T47D (cell line): ENCODE measurements at places on chromosomes 13 and 19.

- DNase-seq, result no peak
Observed at GRCh38 chr19:12596927-12597548, 13.6 kb downstream of the ZNF490 start.

- DNase-seq, result no peak
Observed at GRCh38 chr13:73335210-73335609, 276.4 kb downstream of the KLF5 start.

GRCh38 chr13:29583073-29583785 lies 12.3 kb downstream of the SLC7A1 start:
- DNase-seq, result no peak

DNA sequence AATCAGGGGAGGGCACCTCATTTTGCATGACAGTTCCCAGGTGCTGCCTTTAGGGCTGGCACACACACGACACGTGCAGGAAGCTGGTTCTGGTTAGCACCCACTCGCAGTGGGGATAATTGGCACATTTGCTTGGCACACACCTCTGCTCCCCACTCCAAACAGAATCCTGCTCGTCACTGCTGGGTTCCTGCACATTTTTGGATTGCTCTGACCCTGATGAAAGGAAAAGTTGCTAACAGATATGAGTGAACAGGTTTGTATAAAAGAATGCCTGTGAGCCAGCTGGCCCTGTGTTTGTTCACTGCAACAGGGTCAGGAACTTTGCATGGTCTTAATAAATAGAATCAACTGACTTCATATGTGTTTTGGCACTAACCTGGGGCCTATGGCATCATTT lies 1500.4 kb downstream of the EFNB2 start:
- no peak for DNase-seq

- no peak for DNase-seq
Observed at GRCh38 chr19:10109528-10109927, 2.0 kb upstream of the P2RY11 start.

- DNase-seq, result no peak
Observed at GRCh38 chr13:27572234-27572901, 48.0 kb downstream of the LNX2 start.

GRCh38 chr13:33328701-33329100 lies 43.1 kb upstream of the STARD13 start:
- no peak for DNase-seq

GRCh38 chr13:93234459-93234858 lies 7.9 kb downstream of the GPC6 start:
- no peak for DNase-seq

DNA sequence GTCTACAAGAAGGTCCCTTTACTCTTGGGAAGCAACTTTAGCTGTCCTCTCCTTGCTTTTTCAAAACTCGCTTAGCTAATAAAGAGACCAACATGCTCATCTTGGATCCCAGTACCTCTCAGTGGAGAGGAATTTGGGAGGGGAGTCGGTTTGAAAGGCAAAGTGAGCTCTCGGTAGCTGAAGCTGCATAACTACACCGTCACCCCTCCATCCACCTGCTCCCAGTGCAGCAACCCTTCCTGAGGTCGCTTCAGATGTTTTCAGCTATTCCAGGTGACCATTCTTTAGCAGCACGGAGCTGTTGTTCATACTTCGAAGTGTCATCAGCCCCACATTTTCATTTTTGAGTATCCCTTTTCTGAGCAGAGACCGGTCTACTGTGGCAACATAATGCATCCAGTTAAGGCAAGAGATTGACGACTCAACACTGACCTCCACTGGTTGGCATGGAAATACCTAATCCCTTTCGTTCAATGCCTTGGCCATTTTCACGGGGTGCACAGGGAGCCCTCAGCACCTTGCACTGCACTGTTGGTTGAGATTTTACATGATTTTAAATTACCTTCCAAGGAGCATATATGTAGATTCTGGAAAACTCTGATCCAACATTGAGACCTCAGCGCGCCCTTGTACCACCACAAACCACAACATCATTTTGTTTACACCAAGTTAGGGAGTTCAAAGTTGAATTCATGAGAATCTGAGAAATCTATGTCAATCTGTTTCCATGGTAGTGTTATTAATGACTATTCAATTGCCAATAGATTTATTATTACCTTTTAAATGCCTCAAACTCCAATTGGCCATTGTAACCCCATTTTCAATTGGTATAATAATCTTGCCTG lies 42.2 kb downstream of the DLEU7 start:
- peak; percentile 16 for DNase-seq

DNA sequence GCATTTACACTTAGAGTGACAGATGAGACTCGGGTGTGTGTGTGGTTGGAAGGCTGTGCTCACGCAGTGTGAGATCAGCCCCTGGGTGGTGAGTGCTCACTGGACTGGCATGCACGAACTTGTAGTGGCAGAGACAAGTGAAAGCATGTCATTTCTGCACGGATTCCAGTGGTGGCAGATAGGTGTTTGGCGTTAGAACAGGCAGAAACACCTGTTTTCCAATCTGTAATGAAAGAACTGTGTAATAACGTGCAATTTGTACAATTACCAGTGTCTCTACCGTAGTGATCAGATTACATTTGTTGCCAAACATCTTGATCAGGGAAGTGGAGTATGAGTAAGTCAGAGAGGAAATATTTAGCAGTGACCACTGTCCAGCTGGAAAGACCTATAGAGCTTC lies 8.2 kb downstream of the LAMP1 start:
- DNase-seq, result peak; percentile 37

DNA sequence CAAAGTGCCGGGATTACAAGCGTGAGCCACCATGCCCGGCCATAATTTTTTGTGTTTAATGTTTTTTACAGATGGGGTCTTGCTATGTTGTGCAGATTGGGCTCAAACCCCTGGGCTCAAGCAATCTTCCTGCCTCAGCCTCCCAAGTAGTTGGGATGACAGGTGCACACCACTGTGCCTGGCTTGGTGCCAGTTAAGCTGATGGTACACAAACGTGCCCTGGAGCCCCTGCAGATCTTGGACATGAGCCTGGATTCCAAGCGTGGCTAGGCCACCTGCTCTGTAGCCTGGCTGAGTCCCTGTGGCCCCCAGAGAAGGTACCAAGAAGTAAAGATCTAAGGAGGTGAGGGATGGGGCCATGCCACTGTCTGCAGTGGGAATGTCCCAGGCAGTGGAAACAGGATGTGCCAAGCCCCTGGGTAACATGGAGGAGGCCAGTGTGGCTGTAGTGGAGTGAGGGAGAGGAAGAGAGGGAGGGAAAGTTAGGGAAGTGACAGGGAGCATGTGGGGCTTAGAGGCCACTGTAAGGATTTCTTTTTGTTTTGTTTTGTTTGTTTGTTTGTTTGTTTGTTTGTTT lies 7.0 kb downstream of the PRODH2 start:
- no peak for DNase-seq

DNA sequence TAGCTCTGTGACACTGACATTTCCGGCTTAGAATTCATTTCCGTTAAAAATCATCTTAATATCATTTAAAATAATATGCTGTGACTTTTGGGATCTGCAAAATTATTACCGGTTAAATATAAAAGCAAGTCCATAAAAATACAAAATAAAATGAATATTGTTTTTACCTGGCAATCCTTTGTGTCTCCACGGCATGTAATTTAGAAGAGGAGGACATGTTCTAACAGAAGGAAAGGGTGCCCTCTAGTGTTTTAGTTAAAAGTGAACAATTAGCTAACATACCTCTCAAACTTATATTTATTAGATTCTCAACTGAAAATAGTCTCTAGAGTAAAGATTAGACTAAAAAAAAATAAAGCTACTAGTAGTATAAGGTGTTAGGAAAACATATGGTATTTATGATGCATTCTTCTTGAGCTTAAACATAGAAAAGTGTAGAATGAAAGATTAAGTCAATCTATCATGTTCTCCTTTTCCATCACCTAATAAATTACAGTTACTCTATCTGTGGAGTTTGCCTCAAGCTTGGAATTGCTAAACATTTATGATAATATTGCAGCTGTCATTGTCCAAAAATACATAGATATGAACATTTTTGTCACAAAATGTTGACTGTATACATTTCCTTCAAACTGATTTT lies 676.7 kb upstream of the SPRY2 start:
- DNase-seq, result peak; percentile 51

GRCh38 chr13:25764378-25764777 lies 287.4 kb downstream of the SHISA2 start:
- DNase-seq, result no peak

DNA sequence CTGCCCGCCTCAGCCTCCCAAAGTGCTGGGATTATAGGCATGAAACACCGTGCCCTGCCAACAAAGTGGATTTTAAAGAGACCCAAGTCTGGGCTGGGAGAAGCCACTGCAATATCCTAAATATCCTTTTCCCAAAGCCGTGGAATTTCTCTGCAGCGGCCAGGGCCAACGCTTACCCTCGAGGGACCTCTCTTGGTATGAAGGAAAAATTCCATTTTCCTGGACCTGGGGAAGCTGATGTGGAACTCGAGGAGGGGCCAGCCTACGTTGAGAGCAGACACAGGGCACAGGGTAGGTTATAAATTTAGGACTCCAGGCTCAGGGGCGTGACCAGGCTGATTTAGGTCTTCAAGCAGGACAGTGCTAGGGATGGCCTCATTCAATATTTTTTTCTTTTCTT lies 17.7 kb upstream of the UPF1 start:
- DNase-seq, result no peak

- DNase-seq, result no peak
Observed at GRCh38 chr13:86918682-86919081, 752.5 kb upstream of the SLITRK5 start.

DNA sequence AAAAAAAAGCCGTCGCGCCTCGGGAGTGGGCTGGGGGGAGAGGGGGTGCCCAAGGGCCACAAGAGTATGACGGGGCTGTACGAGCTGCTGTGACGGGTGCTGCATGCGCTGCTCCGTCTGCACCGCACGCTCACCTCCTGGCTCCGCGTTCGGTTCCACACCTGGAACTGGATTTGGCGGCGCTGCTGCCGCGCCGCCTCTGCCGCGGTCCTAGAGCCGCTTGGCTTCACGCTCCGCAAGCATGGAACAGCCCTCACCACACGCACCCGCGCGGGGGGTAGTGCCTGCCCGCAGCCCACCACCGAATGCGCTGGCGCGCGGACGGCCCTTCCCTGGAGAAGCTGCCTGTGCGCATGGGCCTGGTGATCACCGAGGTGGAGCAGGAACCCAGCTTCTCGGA lies 18.8 kb downstream of the C1QTNF9 start:
- DNase-seq, result no peak

- DNase-seq, result no peak
Observed at GRCh38 chr19:58400316-58400915, 5.0 kb downstream of the RNF225 start.

DNA sequence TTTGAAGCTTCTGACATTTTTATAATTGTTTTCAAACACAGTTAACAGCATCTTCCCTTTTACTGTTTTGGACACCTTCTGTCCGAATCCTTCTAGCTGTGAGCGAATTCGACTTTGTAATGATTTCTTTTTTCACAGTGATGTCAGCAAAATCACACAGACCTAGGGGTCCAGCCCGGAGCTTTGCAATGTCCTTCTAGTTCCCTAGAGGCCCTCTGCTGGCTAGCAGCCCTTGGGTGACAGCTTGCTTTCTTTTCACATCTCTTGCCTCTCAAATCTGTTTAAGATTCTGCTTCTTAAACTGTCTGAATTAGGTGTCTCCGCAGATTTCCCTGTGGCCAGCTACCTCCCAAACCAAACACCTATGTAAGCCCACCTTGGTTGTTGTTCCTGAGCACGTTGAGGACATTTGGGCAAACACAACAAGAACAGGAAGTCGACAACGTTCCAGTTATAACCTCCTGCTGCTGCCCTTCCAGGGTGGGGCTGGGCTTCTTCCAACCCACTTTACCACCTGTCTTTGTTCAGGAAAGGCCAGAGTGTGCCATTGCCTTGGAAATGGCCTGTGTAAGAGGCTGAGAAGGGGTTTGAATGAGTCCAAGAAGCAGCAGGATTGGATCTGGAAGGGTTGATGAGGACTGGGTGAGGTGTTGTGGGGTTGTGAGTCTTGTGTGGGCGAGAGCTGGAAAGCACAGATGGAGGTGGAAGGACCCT lies 123.1 kb downstream of the ATP8A2 start:
- DNase-seq, result no peak

- DNase-seq, result no peak
Observed at GRCh38 chr19:326871-327270, 17.7 kb downstream of the MIER2 start.

- DNase-seq, result no peak
Observed at GRCh38 chr13:111123221-111123620, 8.1 kb downstream of the ARHGEF7 start.

- DNase-seq, result no peak
Observed at GRCh38 chr19:32223595-32224370, 121.6 kb upstream of the ZNF507 start.

DNA sequence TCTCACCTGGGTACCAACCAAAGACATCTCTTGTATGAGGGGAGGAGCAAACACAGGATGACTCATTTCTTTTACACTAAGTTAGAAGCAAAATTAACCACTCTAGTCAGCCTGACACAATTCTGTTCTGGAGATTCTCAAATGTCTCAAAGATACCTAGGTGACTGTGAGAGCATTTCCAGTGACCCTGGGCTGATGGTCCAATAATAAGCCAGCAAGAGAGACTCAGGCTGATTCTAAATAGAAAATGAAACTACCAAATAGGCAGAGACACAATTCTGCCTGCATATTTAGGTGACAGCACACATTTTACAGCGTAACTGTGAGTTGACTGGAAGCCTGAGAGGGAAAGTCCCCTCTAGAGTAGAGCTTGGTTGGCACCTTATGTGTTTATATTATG lies 16.3 kb downstream of the ZNF91 start:
- DNase-seq, result no peak

- DNase-seq, result no peak
Observed at GRCh38 chr19:50750010-50750409, 20.3 kb upstream of the GPR32 start.

DNA sequence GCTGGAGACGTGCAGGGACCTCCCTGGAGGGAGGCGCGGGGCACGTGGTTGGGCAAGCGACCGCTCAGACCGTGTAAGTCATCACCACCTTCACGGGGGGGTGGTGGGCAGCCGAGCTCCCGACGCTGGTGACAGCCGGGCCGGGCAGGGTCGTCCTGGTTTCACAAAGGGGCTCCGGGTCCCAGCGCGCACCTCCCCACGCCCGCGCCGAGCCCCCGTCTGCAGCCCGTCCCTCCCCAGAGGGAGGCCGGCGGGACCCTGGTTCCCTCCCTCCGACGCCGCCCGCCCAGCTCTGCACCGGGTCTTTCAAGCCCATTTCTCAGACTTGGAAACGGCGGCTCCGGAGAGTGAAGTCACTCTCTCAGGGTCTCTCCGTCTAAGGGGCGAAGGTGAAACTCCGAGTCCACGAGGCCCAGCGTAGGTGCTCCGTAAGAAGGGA lies 729 bp upstream of the ARID3A start:
- peak; percentile 75 for DNase-seq

DNA sequence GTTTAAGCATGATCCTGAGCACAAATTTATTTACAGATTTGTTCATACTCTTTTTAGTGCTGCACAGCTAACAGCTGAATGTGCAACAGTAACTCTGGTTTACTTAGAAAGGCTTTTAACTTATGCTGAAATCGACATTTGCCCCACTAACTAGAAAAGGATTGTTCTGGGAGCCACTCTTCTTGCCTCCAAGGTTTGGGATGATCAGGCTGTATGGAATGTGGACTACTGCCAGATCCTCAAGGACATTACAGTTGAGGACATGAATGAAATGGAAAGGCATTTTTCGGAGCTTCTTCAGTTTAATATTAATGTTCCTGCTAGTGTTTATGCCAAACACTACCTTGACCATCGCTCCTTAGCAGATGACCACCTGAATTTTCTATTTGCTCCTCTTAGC lies 16.0 kb downstream of the ZNF100 start:
- no peak for DNase-seq
